Stimulated activated CD8-positive, alpha-beta memory T cell treated with anti-CD3 and anti-CD28 coated beads, Interleukin-4, amount 100 ng/mL, for 24 hours (primary cell): ENCODE measurements at places on chromosomes 2 and 18.

- DNase-seq = no peak
Observed at GRCh38 chr18:77461062-77461688, 211.5 kb downstream of the GALR1 start.

DNA sequence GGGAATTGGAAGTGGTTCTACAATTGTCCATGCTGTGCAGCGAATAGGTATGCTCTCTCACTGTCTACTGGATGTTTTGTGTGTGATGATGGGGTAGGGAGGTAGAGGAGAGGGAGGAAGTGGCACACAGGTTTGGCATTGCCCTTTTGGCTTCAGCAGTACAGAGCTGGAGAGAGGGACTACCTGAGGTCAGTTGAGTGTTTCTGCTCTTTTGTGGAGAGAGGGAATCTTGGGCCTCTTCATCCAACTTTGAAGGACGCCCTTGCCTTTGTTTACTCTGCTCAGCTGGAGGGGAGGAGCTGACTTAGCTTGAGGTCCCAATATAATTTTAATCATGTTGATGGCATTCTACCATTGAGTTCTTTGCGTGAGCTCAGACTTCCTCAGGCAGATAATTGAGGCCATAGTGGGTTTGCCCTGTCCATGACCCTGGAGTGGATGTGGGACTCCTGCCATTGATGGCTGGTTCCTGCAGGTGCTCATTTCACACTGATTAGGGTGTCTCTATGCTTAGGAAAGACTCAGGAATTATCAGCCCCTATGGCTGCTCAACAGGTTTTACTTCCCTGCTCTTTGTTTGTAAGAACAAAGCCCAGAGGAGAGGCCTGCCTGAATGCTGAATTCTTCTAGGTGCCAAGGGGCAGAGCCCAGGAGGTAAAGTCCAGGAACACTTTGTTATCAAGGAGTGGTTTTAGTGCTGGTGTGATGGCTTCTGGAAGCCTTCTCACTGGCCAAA is 7.2 kb downstream of the RPIA start:
- no peak for DNase-seq

GRCh38 chr18:60668583-60668982 is 296.0 kb upstream of the MC4R start:
- DNase-seq = no peak

DNA sequence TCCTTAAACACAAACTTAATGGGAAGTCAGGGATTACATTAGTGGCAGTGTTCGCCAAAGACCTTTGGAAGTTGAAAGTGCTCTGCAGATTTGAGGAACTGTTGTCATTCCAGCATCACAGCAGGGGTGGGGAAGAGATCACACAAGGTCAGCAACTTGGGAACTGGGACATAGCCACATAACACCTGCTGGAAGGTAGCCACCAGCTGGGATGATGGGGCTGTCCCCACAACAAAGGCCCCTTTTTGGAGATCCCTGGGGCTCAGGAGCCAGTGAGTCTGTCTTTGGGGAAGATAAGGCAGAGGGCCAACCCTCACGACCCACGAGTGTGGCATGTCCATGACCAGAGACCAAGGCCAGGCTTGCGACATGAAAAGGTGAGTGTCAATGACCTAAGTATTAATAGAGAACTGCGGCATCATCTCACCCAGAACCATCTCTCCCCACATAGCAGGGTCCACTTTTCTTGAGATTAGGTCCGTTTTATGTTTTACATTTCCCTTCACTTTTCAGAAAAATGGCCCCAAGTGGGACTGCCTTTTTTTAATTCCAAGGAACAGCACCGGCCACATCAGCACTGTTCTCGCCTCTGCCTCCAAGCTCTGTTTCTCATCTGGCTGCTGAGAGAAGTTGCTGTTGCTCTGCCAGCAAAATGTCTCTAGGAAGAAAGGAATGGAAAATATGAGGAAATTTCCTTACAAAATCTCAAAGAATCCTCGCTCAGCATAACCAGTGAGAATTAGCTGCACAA is 106.9 kb downstream of the GFPT1 start:
- no peak for DNase-seq

- DNase-seq = no peak
Observed at GRCh38 chr2:105886029-105886454, 141.3 kb downstream of the NCK2 start.

DNA sequence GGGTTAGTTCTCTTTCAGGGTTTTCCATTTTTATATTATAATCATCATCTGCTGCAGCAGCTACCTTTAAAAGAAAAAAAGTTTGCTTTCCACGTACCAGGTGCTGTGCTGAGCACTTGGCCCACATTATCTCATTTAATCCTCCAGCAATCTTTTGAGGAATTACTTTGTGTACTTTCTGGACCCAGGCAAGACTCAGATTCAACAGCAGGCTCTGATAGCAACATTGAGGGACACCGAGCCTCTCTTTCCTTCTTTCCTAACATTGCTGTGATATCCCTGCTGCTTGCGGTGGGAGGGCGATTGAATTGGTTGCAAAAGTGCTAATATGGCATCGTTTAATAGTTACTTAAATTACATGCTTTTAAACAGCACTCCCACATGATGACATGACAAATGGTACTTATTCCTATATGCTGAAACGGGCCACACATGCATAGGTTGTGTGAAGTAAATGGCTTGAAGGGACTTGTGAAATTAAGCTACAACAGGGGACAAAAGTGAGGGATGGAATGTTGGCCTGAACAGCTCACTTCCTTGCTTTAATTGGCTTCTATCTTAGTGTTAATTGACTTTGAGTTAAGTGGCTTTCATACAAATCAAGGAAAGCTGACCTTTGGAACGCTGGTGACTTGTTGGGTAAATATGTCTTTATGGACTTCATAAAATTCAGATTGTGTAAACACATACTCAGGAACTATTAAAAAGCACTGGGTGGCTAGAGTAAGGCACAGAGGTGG is 21.2 kb downstream of the SPRED2 start:
- no peak for DNase-seq

DNA sequence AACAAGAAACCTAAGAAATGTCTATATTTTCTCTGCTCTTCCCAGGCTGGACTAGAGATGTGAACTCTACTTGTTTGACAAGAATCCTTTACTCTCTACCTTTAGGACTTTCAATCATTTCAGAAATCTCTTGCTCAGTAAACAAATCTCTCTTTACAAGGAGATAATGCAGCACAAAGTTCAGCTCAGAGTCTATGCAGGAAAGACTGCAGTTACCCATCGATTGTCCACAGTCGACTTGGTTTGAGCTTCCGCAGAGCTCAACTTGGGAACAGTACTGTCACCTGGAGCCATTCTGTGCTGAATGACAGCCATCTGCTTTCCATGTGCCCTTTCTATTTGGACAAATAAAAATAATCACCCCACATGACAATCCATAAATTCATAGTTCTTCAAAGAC is 259.7 kb upstream of the STON1 start:
- no peak for DNase-seq

DNA sequence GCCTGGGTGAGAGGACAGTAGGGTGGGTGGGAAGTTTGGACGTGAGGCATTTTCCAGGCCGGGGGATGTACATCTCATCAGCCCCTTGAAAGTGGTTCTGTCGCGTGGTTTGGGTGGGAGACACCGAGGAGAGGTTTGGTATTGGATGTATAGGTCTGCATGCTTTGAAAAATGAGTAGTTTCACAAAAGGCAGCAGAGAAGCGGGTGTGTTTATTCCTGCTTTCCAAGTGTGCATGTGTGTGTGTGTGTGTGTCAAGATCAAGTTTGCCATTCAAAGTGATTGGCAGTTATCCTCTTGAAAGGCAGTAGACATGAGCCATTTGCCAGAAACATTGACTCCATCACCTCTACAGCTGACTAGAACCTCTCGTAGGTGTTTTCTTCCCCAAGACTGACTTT is 423.1 kb upstream of the POU3F3 start:
- no peak for DNase-seq

- no peak for DNase-seq
Observed at GRCh38 chr2:102336502-102336945, 19.1 kb upstream of the IL18R1 start.

GRCh38 chr2:216632952-216633615 is at the start of gene IGFBP2:
Gene IGFBP2 (plus strand): TSS chr2:216633420. CDS start chr2:216633524, 104 bp downstream.
- DNase-seq = peak; percentile 15

DNA sequence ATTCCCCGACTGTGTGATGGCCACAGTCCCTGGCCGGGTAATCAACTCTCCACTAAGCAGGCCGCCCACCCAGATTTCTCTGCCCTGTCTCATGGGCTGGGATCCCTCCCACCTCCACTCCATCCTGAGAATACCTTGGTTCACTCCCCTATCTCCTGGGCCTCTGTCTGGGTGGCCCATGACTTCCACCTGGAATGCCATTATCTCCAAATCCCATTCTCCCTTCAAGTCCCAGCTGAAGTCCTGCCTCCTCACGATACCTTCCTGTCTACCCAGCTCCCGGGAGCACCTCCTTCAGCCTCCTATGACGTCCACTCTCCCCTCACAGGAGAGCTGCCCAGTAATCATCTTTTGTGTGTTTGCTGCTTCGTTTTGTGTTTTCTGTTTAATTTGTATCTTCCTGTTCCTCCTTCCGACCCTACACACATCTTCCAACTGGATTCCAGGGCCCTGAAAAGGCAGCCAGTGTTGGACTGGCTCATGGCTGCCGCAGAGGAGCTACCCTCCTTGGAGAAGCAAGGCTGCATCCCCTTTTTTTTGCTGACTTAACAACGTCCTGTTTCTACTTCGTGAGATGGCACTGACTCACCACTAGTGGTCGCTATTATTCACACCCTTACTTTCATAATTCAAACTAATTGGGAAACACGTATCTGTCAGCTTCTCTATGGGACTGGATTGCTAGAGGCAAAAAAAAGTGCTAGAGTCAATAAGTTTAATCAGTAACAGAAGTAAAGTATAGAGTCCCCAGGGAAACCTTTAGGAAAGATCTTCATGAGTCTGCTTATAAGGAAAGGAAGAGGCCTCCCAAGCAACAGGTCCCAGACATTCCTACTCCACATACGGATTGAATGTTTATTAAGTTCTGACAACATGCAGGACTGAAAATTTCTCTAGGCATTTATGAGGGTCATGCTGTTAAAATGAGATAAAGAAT is 171.9 kb upstream of the GATA6 start:
- no peak for DNase-seq

GRCh38 chr2:66494708-66495107 is 59.8 kb downstream of the MEIS1 start:
- no peak for DNase-seq

DNA sequence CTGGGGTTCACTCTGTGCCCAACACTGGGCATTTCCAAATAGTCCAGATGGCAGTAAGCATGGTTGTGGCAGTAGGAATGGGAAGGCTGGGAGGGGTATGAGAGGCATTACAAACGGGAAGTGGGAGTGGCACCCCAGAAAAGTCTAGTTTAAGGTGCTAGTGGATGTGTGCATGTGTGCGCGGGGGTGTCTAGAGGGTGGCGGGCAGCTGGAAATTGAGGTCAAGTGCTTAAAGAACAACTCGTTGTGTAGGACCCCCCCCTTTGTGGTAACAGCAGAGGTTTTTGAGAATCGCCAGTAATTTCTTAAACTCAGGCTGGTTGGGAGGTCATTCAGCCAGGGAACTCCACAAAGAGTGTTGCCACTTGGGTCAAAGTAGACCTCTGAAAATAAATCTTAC is 69.9 kb downstream of the RHBDD1 start:
- no peak for DNase-seq

DNA sequence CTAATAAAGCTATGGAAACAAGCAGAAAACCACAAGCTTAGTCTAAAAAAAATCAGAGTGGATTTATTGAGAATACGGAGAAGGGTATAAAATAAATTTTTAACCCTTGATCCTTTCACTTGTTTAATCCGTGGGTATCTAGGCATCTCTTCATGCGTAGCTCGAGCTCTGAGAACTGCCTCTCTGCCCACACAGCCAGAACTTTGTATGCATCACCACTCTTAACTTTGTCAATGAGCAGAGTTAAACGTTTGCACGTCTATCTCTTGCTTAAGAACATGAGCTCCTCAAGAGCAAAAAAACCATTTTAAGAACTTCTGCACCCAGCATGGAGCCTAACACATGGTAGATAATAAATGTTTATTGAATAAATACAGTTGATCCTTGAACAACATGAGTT is 26.9 kb upstream of the TANK start:
- DNase-seq = no peak

GRCh38 chr2:60334610-60335009 is 218.8 kb downstream of the BCL11A start:
- no peak for DNase-seq

GRCh38 chr2:230893841-230894781 is 29.4 kb downstream of the ITM2C start:
- DNase-seq = no peak

- no peak for DNase-seq
Observed at GRCh38 chr2:105111365-105112150, 73.7 kb downstream of the MRPS9 start.

GRCh38 chr18:26407736-26408601 is 140.4 kb downstream of the KCTD1 start:
- no peak for DNase-seq
